Activated CD4-positive, alpha-beta T cell treated with anti-CD3 and anti-CD28 coated beads, Interleukin-2, amount 10 ng/mL, durations not matched to agents 7 days and 5 days (primary cell): ENCODE measurements at places on chromosomes 7 and 10. TPM values are rescaled to one million over a fixed set of nuclear protein-coding genes. Genes with fewer than 3 reads are reported as not detected.

Gene HKDC1
- total RNA-seq, result 10.0 TPM

Gene GUSB
- total RNA-seq, result 66.2 TPM

Gene GIMAP6
- total RNA-seq, result 109 TPM

Gene ARMS2
- total RNA-seq, result not detected

Gene ANKRD1
- total RNA-seq, result not detected

Gene IDI2
- not detected for total RNA-seq

Gene SLC26A5
- total RNA-seq, result not detected
